ENCODE measurements at places on chromosomes 7 and 10.

DNA sequence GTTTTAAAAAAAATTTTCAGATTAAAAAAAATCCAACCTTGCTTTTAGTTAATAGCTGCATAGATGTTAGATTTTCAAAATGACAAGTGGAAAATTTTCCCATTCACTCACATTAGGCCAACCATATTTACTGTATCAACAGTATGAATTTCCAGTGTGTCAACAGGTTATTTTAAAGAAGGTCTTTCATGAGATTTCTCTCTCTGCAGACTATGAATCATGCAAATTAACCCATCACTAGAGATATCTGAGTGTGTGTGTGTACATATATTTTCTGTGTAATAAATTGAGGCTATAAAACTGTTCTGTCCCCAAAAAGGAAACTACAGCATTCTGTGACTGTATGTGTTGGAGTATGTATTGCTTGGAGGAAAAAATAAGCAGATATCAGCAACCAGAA, 305.6 kb downstream of the ARL4A start:
- no peak for DNase-seq

GRCh38 chr7:6489612-6490011, 41.9 kb upstream of the DAGLB start:
- DNase-seq, result no peak

- DNase-seq, result no peak
Measured at GRCh38 chr10:3475367-3475766, 302.8 kb upstream of the PITRM1 start.

DNA sequence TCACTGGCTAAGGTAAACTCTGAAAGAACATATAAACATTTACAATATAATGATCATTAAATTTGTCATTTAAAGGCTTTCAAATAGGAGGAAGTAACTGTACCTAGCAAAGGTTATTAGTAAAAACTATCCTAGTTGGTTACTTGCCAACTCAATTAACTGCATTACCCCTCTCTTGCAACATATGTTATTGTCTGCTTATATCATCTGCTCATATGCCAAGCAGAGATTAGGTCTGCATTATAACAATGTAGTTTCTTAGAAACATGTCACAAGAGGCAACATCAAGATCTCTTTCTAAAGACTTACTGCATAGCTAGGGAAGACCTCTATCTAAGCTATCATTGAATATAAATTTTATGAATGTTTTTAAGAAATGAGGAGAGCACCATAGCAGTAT, 132.5 kb downstream of the RELN start:
- DNase-seq, result no peak

DNA sequence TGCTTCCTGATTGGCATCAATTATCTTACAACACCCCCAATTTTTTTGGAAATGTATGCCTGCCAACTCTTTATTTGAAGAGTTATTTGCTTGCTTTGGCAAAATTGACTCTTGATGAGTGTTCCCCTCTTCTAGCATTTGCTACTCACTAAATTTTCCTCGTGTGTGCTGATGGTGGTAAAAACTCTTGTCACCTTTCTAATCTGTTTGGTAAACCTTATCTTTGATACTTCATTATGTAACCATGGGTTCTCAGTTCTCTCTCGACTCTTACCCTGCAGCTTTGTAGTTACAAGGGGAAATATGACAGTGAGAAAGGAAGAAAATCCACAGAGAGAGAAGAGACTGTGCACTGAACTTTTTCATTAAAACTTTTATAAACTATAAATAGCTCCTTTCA, 102.5 kb downstream of the CDK14 start:
- no peak for DNase-seq

GRCh38 chr10:88116971-88117626, 253.7 kb downstream of the PTEN start:
- no peak for DNase-seq

DNA sequence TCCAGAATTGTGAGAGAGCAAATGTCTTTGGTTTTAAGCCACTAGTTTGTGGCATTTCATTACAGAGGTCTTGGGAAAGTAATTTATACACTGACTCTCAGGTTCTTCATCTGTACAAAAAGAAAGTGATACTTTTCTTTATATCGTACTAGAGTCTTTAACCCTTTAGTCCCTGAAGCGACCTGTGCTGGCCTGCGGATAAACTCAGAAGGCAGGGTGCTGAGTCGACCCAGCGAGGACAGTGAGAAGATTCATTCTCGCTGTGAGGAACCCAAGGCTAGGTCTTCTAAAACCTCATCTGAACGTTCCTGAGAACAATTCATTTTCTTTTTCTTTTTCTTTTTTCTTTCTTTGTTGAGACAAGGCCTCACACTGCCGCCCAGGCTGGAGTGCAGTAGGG, 514.2 kb upstream of the MGMT start:
- DNase-seq, result no peak

- no peak for DNase-seq
Measured at GRCh38 chr10:51786684-51787035, 87.3 kb upstream of the CSTF2T start.

GRCh38 chr10:75950307-75950706, 518.9 kb downstream of the LRMDA start:
- no peak for DNase-seq

DNA sequence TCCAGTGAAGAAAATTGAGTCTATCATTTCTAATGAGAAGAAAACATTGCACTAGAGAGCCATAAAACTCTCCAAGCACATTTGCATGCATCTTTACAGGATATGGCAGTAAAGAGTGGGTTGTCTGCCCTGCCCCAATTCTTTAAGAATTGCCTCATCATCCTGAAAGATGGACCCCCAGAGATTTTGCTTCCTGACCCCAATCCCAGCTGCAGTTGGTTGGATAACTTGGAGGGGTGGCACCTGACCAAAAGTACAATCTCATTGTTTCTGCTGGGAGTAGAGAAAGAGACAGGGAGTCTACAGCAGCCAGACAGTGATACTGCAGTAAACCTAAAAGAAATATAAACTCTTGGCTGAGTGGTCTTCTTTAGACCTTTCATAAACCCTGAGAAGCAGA, 49.1 kb upstream of the ADCY1 start:
- DNase-seq, result no peak

- DNase-seq, result no peak
Measured at GRCh38 chr10:119153661-119154060, 11.9 kb downstream of the SFXN4 start.

DNA sequence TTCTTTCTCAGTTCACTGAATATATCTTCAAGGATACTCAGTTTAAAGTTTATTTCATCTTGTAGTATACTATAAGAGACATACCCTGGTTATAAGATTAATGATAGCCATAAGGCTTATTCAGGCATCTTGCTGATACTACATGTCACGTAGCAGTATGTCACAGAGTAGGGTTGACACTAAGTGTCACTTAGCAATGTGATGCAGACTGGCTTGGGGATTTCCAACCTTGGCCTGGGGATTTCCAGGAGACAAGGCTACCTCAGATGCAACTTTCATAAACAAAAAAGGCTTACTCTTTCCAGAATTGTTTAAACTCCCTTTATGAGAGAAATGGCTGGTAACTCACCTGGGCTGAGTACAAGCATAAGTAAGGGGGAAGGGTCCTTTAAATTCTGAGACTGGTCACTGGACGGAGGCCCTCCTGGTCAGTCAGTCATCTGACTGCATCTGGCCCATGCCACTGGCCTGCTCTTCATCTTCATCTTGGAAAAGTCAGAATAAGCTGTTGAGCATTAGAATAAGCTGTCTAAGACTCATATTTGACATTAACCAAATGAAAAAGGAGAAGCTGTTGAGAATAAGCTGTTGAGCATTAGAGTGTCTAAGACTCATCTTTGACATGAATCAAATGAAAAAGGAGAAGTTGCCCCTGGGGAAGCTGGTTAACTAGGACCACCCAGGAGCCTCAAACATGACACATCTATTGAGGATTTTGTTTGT, 9.5 kb downstream of the SLC13A1 start:
- DNase-seq, result no peak

DNA sequence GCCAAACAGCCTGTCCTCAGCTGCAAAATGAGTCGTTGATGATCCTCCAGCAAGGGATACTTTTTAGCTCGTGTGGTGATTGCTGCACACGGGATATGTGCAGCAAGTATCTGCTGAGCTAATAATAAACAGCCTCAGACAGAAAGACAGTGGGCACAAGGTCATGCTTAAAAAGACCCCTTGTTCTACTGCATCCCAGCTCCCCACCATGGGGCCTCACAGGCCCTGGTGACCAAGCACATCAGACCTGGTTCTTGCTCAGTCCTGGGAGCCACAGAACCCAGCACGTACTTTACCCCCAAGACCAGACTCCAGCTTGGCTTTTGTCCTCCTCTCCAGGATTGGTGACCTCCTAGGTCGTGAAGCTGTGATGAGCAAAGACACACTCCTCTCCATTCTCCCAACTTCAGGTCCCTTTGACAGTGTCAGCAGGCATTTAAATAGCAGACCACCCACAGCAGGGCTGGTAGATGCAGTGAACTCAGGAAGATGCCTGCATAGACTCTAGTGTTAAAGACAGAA, 50.5 kb downstream of the EGFR start:
- no peak for DNase-seq

DNA sequence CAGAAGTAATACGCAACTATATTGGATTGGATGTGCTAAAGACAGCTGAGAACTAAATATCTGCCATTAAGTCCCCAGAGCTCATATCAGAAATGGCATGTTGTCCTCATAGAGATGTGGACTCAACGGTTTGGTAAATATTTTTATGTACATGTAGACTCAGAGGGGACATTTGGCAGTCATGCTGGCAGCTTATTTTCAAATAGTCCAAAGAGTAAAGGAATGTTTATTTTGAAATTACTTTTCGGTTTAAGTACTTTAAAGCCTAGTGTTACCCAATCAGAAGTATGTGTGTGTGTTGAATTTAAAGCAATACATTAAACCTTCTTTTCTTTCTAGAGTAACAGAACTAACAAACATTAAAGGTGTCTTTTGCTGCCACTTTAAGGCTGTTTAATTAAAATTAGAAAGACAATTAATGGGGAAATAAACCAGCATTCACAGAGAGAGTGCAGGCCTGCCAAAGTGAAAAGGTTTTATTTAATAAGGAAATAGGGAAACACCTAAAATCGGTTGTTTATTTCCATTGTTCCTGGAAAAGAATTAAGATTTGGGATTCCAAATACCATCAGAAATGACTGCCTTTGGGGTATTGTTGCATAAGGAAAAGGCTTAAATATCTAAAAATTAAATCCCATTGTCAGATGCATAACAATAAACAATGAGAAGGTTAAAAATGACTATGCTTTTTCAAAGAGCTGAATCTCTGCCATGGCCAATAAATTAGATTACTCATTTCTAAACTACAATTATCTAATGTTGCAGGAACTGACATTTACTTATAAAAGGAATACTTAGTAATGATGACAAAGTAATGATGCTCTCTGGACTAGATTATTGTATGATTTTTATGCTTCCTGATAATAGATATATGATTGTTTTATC, 113.4 kb upstream of the AHR start:
- DNase-seq, result no peak

DNA sequence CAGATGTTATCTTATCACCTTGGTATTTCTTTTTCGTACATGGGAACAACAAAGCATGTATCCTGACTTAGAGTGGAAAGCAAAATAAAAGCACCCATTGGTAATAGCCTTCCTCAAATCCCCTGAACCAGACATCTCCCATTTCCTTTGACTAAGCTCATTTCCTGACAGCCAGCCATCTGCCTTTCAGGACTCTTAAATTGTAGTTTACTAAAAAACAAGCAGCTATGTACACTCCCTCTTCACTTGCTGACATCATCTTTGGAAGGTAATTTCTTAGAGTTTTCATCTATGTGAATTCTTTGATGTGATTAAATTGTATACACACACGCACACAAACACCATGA, 40.7 kb downstream of the ARL4A start:
- no peak for DNase-seq

- DNase-seq, result no peak
Measured at GRCh38 chr7:135756191-135756590, 7.6 kb upstream of the FAM180A start.

- no peak for DNase-seq
Measured at GRCh38 chr10:3896161-3896560, 111.2 kb upstream of the KLF6 start.

DNA sequence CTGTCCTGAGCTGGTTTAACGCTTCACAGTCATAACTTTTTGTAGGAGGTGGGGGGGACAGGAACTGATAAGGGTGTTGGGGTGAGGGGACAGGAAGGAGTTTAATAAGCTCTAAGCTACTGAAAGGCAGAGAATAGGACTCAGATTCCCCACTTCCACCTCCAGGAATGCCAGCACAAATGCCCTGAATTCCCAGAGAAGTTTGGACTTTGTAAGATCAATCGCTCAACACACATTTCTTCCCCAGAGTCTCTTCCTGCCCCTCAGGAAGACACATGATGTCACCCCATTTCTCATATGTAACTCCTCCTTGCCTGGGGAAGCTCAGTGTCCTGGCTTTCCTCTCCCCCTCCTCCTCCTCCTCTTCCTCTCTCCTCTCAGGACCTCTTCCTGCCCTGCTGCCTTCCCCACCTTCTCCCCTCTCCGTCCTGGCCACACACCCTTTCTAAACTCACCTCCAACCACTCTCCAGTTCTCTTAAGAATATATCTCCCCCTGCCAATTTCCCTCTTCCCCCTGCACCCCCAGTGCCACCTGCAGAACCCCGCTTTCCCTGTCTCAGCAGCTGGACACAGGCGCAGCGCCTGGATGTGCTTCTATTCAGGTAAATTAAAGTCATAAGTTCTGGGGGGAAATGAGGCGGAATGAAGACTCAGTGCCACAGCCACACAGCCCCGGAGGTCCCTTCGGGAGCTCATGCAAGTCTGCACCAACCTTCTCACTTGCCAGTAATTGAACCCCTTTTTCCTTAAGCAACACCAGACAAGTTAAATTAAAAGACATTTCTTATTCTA, 5.3 kb upstream of the LOXL4 start:
- no peak for DNase-seq

- no peak for DNase-seq
Measured at GRCh38 chr7:2521952-2522591, 2.5 kb downstream of the LFNG start.

DNA sequence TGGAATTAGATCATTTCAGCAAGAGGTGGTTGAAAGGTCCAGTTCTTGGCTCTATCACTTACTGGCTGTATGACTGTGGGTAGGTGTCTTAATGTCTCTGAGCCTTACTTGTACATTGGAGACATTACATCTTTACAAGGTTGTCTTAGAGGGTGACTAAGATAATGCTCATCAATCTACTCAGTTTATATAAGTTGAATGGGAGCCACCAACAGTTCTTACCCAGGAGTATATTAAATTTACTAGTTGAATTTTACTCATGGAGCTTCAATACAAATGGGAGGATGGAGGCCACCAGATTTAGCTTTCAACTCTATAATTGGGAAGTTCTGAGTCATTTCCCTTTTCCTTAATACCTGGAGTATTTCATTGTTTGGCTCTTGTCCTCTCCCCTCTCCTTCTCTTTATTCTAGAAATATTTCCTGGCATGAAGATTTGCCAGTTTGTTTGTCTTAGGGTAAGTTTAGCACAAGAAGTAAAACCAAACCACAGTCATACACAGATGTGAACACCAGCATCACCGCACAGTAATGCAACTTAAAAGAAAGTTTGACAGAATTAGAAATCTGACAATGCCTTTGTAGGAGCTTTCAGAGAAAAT, 222.8 kb downstream of the LRMDA start:
- DNase-seq, result no peak

- no peak for DNase-seq
Measured at GRCh38 chr10:118960157-118961090, 69.1 kb upstream of the NANOS1 start.

- no peak for DNase-seq
Measured at GRCh38 chr7:112546723-112547513, 66.1 kb downstream of the LSMEM1 start.
